ENCODE measurements at places on chromosomes 5 and 9. TPM values are rescaled to one million over a fixed set of nuclear protein-coding genes. Genes with fewer than 3 reads are reported as not detected.

The FAXDC2 gene
- total RNA-seq, result 17.4 TPM

The KIF24 gene
- total RNA-seq, result 0.44 TPM

The FGF10 gene
- 30.1 TPM for total RNA-seq

The IFNA2 gene
- not detected for total RNA-seq

The ADGRD2 gene
- total RNA-seq, result not detected

The CFAP90 gene
- total RNA-seq, result not detected

DNA sequence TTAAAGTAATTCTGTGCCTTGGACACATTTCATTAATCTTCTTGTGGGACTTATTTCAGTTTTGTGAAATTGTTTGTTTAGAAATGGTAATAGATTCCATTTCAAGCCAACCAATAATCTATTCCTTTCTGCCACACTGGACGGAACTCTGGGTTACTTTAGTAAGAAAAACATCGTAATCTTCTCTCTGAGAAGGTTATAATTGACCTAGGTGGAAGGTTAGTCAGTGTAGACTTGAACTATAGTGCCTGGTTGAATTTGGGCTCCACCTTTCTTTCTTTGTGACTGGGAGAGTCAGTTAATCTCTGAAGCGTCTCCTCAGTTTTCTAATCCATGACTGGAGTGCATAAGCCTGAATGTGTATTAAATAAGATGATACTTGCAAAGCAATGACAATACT, 89.7 kb upstream of the PRLR start:
- no peak for DNase-seq

- DNase-seq, result no peak
Measured at GRCh38 chr9:613771-614347, 227.6 kb upstream of the DMRT1 start.

DNA sequence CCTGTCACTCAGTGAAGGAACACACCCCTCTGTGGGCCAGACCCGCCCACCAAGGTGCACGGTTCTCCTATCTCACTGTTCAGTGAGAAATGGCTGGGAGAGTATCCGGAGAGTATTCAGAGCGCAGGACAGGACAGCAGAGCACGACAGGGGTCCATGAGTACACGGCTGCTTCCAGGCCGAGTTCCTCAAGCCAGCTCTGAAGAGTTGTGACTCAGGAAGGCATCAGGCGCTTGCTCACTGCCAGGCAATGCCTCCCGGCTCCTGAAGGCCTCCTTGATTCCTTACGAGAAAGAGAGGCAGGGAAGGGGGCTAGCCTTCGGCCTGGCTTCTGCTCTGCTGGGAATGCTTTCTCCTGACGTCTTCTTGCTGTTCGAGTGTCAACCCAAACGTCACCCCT, 132.1 kb upstream of the PPP1R26 start:
- DNase-seq, result no peak

DNA sequence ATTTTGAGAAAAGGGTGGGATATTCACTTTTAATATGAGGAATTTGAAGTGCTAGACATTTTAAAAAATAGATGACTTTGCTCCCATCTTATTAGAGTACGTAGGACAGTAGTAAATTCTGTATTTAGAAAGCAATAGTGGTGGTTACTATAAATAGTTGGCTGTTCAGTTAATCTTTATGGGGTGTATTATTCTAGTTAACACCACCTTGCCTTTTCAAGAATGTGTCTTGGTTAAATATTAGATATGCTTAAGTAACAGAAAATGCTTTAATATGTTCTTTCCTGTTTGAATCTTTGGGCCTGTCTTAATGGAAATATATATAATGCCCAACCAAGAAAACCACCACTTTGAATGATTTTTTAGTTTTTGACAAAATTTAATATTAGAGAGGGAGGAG, 608.7 kb upstream of the FAM174A start:
- DNase-seq, result no peak

- DNase-seq, result no peak
Measured at GRCh38 chr5:149455889-149456409, 76.9 kb upstream of the IL17B start.

GRCh38 chr5:136040746-136041415, 12.1 kb downstream of the TGFBI start:
- DNase-seq, result no peak
